ENCODE measurements at places on chromosomes 6 and 20. TPM values are rescaled to one million over a fixed set of nuclear protein-coding genes. Genes with fewer than 3 reads are reported as not detected.

The AHI1 gene
- polyA plus RNA-seq = 7.5 TPM

The TBPL1 gene
- 18.5 TPM for polyA plus RNA-seq

The TSBP1 gene
- not detected for polyA plus RNA-seq

The EFCAB8 gene
- 0.09 TPM for polyA plus RNA-seq

Data from adipose tissue (tissue), 3 donors.